AG08395 (cell line): ENCODE measurements at places on chromosomes 6 and 20.

GRCh38 chr6:17446713-17447112 is 53.3 kb downstream of the CAP2 start:
- no peak for DNase-seq

- no peak for DNase-seq
Observed at GRCh38 chr6:44169886-44170570, 11.4 kb downstream of the CAPN11 start.

DNA sequence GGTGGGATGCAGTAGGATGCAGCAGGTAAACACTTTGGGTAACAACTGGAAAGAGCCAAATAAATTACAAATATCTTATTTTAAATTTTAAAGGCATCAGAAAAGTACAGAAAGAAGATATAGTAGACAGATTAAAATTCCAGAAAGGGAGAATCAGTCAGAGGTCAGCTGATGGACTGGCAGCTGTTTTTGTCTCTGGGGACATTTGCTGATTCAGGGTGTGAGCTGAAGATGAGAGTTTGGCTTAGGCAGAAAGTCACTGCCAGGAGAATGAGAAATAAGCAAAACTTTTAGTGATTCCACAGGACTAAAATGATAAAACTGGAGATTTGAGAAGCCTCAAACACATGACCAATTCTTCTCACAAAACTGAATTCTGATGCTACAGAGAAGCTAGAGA is 39.5 kb downstream of the AHI1 start:
- DNase-seq: peak; percentile 29

DNA sequence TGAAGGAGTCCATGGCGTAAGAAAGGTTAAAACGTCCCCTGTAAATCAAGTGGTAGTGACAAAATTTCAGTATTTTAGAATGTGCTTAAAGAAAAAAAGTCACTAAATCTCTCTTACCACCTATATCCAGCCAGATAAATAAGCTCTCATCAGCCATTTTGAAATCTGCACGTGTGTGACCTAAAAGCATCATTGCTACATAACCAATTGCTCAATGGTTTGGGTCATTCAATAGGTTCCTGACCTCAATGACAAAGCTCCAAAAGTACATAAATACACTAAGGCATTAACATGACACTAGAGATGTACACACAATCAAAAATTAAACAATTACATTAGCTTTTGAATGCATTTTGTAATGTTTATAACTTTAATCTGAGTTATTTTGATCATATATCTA is 272.4 kb downstream of the GMDS start:
- no peak for DNase-seq

GRCh38 chr6:168648240-168649125 is 207.5 kb downstream of the SMOC2 start:
- peak; percentile 22 for DNase-seq

GRCh38 chr6:80223743-80224212 is 117.3 kb downstream of the BCKDHB start:
- peak; percentile 80 for DNase-seq

- DNase-seq: no peak
Observed at GRCh38 chr20:10065154-10065833, 30.5 kb downstream of the ANKEF1 start.

- no peak for DNase-seq
Observed at GRCh38 chr6:84072442-84072997, 38.9 kb downstream of the MRAP2 start.

DNA sequence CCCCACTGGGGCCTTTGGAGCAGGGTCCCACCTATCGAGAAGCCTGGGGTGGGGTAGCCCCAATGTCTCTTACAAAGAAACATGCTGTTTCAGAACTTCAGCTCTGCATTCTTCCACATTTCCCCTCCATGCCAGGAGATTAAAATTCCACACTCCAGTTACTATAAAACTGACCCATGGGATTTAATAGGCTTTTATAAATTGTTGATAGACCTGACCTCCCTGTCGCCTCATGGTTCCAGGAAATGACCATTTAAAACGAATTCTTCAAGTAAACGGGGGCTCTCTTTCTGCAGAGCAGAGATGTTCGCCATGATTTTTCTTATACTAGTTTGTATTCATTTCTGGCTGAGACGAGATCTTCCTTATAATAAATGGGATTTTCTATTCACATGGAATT is 19.3 kb downstream of the RIN2 start:
- DNase-seq: no peak

GRCh38 chr20:1005452-1006027 is 3.4 kb upstream of the RSPO4 start:
- peak; percentile 12 for DNase-seq
